ENCODE measurements at places on chromosomes 6 and 20.

GRCh38 chr6:166251211-166251610 is 57.0 kb downstream of the PRR18 start:
- DNase-seq = no peak

- DNase-seq = no peak
Measured at GRCh38 chr20:4985658-4986057, 15.7 kb downstream of the SLC23A2 start.

DNA sequence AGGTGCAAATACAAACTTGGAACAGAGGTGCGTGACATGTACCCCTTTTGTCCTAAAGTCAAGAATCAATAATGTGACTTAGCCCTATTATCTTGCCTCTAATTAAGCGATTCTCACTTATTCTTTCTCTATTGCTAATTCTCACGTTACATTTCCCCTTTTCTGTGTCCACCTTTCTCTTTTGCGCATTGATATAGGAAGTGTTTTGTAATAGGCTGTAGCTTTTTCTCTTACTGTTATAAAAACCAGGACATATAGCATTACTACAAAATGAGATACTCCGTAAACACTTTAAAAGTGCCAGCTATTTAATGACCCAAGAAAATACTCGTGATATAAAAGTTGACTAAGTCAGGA is 669 bp upstream of the TMEM30A start:
- no peak for DNase-seq

GRCh38 chr6:166636191-166636933 is 9.3 kb upstream of the RPS6KA2 start:
- DNase-seq = no peak

GRCh38 chr6:168028181-168028580 is 30.7 kb downstream of the KIF25 start:
- DNase-seq = no peak

GRCh38 chr20:10060226-10060625 is 25.4 kb downstream of the ANKEF1 start:
- no peak for DNase-seq

- DNase-seq = no peak
Measured at GRCh38 chr6:48068278-48069251, 42.4 kb downstream of the PTCHD4 start.

DNA sequence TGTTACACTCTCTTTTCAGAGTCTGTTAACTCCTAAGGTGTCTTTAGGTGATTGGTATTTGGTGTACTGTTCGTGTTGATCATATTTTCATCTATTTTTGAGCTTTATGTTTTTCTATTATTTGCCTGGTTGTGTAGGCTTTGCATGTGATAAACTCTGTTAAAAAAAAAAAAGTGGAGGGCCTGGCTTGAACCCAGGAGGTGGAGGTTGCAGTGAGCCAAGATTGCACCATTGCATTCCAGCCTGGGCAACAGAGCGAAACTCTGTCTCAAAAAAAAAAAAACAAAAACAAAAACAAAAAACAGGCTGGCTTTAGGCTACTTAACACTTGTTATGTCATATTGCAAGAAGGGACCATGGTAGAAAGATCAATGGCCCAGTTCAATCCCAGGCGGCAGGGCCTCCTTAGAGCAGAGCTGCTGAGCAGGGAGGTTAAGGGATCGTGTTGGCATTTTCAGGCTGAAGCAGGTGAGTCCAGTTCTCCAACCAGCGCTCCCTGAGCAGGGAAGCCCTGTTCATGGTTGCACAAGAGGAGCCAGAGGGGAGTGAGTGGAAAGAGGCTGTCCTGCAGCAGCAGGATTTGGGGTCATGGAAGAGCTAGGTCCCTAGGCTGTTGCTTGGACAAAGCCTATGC is 8.5 kb downstream of the PYGB start:
- no peak for DNase-seq

GRCh38 chr20:824490-824889 is 9.0 kb upstream of the FAM110A start:
- DNase-seq = no peak

GRCh38 chr6:16635810-16636602 is 125.3 kb downstream of the ATXN1 start:
- no peak for DNase-seq

DNA sequence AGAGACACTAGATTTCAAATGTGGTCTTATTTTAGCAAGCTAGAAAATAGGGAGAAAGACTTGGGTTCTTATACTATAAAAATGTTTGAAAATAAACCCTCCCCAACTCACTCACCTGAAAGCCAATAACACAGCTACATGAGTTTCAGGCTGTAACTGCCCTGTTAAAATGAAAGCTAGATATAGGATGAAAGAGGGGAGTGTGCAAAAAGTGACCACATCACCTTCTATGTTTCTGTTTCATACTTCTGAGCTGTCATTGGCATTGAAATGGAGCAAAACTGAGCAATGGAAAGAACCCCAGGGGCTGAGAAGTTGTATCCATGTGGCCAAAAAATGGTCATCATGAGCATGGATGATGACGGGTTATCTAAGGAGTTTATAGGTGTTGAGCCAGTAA is 148.1 kb upstream of the TENT5A start:
- no peak for DNase-seq

GRCh38 chr20:57774951-57775350 is 65.1 kb upstream of the PMEPA1 start:
- DNase-seq = no peak

- DNase-seq = peak; percentile 50
Measured at GRCh38 chr20:37095108-37095598, 644 bp downstream of the RBL1 start.

DNA sequence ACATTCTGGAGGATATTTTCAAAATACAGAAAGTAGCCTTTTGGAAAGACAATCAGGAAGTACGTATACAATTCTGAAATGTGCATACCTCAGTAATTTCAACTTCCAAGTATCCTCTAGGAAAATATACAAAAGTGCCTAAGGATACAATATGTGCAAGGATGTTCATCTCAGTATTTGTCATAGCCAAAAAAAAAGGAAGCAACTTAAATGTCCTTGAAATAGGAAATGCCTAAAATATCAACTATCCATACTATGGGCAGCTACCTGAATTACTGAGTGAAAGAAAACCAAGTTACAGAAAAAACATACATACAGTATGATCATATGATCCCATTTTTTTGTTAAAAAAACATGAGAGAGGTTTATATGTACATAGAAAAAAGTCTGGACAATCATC is 1.5 kb downstream of the PPIL1 start:
- no peak for DNase-seq

DNA sequence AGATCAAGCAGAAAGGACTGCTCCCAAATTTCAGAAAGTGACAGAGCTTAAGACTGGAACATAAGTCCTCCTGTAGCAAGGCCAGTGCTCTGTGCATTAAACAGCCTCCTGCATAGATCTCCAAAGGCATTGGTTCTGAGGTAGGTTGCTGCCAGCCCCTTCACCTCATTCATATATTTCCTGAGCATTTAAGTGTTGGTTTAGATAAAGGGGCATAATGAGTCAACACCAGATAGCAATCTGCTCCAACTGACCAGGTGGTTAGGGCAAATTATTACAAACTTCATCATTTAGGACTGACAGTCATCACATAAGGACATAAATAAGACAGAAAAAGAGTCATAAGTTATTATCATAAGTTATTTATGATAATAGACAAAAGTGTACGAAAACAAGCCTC is 10.7 kb downstream of the PTPRK start:
- DNase-seq = no peak

DNA sequence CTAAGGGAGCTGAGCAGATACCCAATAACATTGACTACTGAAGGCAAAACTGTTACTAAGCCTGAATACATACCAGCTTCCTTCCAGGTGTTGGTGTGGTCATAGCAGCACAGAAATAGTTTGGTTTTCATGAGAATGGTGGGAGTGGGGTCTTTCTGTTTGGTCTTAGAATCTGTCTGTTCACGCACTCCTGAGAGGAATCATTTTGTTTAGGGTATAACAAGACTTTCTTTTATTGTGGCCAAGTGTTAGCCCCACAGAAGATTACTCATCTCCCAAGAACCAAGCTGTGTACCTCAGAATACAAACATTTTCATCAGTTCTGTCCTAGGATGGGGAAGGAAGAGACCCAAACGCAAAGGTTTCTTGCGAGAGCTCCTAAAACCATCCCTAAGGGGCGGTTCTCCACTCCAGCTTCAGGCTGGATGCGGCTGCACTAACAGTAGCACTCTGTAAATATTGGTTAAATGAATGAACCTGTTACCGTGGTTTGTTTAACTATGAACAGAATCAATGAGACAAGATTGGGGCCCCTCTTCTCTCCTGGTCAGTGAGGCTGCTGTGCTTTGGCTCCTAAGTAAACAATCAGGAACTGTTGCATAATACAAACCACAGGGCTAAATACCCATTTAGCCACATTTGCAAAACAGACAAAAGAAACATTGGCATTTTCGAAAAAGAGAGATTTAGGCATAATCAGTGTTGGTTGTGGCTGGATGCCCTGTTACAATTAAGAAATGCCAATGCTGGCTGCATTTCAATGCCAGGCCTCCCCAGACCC is 44.9 kb downstream of the SNAP25 start:
- no peak for DNase-seq

GRCh38 chr20:8020314-8021079 is 936 bp upstream of the TMX4 start:
- peak; percentile 30 for DNase-seq

- no peak for DNase-seq
Measured at GRCh38 chr20:33841436-33841799, 30.3 kb downstream of the CHMP4B start.

DNA sequence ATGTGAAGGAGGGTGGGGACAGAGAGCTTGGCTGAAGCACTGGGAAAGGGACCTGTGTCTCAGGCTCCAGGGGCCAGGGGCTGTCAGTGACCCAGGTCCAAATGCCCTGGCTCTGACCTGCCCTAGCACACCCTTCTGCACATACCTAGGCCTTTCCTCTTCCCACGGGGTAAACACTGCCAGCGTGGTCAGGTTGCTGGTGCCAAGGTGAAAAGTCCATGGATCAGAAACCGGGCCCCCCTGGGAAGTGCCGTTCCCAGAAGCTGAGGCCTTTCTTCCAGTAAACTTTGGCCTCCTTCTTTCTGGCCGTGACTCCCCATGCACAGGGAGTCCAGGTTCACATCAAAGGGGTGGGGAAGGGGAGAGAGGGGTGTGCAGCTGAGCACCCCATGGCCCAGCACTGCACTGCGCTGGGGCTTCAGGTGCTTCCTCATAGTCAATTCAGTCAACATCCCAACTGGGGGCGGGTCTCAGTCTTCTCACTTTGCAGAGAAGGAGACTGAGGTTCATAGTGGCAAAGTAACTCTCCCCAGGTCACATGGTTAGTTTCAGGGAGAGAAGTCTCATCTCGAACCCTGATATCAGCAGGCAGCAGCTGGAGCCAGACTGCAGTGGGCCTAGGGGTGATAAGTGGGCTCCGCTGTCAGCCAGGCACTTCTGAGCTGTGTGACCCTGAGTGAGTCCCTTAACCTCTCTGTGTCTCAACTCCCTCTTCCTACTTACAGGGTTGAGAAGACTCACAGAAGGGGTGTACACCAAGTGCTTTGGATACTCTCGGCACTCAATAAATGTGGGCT is 17.0 kb downstream of the PCK1 start:
- DNase-seq = no peak

- no peak for DNase-seq
Measured at GRCh38 chr6:17910189-17910588, 77.2 kb downstream of the KIF13A start.

DNA sequence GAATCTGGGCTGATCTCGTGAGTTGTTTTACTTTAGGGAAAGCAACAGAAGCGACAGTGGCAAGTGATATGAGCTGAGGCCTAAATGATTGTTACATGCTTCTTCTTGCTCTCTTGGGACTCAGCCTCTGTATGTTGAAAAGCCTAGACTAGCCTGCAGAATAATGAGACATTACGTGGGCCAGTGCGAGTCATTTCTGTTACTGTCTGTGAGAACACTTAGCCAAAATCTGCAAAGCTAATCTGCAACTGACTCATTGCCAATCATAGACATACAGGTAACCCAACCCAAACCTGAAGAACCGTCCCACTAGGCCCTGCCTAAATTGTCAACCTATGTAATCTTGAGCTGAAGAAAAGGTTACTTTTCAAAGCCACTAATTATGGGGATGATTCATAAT is 77.4 kb upstream of the F13A1 start:
- no peak for DNase-seq

GRCh38 chr20:62195075-62195405 is 12.2 kb downstream of the MTG2 start:
- no peak for DNase-seq

DNA sequence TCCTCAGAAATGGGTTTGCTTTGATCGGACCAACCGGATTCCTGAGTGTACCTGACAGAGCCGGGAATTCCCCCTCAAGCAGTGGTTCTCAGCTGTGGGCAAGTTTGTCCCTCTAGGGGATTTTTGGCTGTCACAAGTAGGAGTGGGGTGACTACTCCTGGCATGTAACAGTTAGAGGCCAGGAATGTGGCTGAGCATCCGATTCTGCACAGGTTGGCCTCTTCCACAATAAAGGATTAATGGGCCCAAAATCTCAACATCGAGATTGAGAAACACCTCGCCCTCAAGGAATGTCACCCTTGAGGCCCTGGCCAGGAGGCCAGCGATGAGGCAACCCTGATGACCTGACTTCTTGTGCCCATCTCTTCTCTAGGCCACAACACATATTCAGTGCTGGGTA is 7.9 kb downstream of the AGPAT4 start:
- no peak for DNase-seq

DNA sequence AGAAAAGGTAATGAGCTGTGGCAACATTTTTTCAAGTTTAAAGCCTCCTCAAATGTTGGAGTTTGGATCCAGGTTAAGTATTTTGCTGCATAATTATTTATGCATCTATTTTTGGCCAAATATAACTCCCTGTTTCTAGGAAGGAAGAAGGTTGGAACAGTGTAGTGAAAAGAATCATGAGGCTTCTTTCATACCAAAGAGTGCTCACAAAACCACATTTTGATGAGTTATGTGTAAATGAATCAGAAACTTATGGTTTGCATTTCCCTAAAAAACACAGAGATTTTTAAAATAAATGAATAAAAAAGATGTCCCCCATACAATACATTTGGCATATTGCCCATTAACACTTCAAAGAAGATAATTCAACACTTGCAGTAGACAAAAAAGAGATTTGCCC is 246.9 kb upstream of the PRDM1 start:
- no peak for DNase-seq

- no peak for DNase-seq
Measured at GRCh38 chr6:15400572-15401004, 154.7 kb downstream of the JARID2 start.

- DNase-seq = no peak
Measured at GRCh38 chr20:21246161-21246560, 57.0 kb upstream of the XRN2 start.

DNA sequence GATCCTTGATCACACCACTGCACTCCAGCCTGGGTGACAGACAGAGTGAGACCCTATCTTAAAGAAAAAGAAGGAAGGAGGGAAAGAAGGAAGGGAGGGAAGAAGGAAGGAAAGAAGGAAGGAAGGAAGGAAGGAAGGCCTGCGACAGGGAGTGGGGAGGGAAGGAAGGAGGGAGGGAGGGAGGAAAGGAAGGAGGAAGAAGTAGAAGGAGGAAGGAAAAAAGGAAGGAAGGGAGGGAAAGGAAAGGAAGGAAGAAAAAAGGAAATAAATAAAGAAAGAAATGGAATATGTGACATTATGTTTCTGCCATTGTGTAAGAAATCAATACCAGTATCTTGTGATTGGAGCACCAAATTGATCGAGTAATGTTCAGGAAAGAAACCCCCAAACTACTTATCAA is 16.2 kb downstream of the PHACTR2 start:
- DNase-seq = no peak

Data from activated T-helper 2 cell treated with anti-CD3 and anti-CD28 coated beads, Interferon-gamma antibody, Interleukin-2, Interleukin-4, amounts not matched to agents 10 μg/mL and 5 μg/mL and 100 μg/mL, durations not matched to agents 14 hours and 24 hours and 36 hours (primary cell).